ENCODE measurements at places on chromosomes 2 and 18.

- DNase-seq = peak; percentile 21
Observed at GRCh38 chr18:74499633-74500032, 3.5 kb downstream of the CNDP2 start.

DNA sequence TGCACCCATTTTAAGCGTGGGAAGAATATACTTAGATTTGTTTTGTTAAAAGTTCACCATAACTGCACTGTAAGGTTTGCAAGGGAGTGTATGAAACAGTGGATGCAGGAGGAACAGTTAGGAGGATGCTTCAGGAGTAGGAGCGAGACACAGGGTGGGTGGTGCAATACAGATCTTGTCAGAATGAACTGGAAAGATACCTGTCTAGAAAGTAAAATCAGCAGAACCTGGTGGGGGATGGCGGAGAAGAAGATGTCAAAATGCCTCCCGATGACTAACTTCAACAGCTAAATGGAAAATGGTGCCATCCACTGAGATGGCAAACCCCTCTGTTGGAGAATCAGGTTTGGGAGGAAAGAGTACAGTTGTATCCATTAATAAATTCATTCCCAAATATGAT is 18.2 kb downstream of the LANCL1 start:
- DNase-seq = no peak

- DNase-seq = no peak
Observed at GRCh38 chr2:50658883-50659282, 373.0 kb downstream of the NRXN1 start.

GRCh38 chr2:58512878-58513277 is 271.8 kb upstream of the FANCL start:
- DNase-seq = no peak

GRCh38 chr18:23887035-23887434 is 127.5 kb upstream of the TTC39C start:
- DNase-seq = no peak

DNA sequence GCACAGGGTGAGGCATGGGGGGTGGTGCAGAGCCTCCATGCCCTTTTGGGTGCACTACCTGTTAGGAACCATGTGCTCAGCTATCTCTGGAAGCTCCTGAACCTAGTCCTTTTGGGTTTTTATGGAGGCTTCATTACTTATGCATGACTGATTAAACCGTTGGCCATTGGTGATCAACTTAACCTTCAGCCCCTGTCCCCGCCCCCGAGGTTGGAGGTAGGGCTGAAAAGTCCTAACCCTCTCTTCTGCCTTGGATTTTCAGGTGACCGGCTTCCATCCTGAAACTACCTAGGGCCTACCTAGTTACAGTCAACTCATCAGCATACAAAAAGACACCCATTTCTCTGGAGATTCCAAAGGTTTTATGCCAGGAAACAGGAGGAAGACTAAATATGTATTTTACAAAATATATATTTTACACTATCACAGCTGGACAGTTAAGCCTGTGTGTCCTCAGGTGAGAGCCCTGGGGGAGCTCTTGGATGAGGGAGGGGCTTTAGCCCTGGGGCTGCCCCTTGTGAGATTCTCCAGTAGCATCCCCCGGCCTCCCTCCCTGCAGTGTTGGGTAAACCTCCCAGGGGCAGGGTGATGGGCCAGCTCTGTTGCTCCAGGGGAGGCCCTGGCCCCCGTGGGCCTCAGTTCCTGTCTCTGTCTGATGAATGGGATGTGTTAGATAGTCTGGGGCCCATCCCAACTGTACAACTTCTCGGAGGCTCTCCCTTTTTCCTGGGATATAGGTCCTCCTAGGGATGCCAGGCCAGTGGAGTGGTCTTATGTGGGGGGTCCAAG is 24.1 kb downstream of the GLI2 start:
- DNase-seq = no peak

GRCh38 chr2:217791551-217791950 is 211.2 kb downstream of the TNS1 start:
- DNase-seq = no peak

GRCh38 chr2:45232818-45233217 is 223.6 kb upstream of the SIX2 start:
- DNase-seq = no peak

DNA sequence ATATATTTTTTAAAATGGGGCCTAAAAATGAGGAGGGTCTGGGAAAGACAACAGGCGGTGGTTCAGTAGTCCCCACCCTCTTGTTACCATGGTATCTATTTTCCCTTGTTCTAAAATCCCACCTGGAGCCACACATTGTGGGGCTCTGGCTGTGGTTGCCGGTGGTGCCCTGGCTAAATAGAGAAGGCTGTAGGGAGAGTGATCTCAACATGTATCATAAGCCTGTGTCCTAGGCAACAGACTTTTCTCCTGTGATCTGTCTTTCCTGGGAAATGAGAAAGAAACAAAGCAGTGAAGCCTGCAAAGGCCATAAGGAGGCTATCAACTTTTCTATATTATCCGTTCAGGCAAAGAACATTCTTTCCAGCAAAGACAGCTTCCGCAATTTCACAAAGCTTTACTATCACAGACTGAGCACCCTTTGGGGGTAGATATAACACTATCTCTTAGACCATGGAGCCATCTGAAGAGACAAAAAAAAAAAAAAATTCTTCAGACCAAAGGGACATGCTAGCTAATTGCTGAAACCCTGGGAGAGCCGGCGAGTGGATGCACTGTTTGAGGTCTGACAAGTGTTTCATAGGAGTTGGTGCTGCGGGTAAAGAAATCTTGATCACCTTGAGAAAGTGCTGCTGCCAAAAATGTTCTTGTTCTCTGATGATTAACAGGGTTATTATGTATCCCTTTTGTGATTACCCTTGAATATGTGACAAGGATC is 879.2 kb upstream of the DDX18 start:
- DNase-seq = no peak

DNA sequence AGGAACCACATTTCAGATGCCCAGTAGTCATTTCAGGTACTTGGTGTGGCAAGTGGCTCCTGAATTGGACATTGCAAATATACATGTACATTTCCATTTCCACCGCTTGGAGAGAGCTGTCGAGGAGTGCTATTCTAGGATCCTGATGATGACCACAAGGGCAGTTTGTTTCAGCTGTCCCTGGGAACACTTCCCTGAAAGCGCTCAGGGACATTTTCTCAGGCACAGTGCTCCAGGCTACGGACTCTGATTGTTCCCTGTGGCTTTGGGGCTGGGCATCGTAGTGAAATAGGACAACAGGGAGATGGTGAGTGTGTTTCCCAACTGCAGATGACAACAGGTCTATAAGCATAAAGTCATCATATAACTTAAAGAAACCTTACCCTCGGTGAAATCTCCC is 3.1 kb downstream of the DBI start:
- no peak for DNase-seq

GRCh38 chr2:2271469-2271941 is 59.6 kb downstream of the MYT1L start:
- DNase-seq = no peak

DNA sequence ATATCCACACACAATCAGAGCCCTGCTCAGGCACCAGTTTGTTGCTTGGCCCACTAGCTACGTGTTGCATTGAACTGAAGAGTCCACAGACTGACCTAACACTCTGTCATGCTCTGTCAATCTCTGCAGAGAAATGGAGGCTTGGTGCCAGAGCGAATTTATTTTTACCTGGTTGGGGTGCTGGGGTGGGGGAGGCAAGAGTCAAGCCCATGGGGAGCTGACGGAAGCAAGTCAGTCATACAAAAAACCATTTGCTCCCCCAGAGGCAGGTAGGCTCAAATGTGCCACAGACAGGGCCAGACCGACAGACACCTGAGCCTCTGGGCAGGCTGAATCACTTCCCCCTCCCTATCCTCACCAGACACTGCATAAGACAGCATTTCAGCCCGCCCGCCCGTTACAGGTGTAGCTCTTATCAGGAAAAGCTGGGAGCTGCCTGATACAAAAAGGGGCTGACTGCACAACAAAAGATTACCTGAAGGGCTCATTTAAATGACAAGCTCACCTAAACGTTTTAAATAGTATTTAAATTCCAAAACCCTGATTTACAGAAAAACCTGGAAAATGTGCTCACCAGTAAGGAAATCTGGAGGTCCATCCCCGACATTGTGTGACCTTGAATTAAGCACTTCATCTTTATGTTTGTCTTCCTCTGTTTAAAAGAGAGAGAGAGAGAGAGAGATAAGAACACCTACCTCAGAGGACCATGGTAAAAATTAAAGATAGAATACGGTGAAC is 2.1 kb upstream of the PCBP1 start:
- DNase-seq = peak; percentile 62

- DNase-seq = no peak
Observed at GRCh38 chr2:105785095-105785847, 40.6 kb downstream of the NCK2 start.

- DNase-seq = no peak
Observed at GRCh38 chr2:36538335-36538734, 59.6 kb downstream of the FEZ2 start.

Measured in activated CD8-positive, alpha-beta memory T cell treated with anti-CD3 and anti-CD28 coated beads for 4 hours (primary cell).